ENCODE measurements at places on chromosomes 2 and 18.

- DNase-seq = no peak
Observed at GRCh38 chr2:44101246-44101645, 67.4 kb upstream of the PPM1B start.

DNA sequence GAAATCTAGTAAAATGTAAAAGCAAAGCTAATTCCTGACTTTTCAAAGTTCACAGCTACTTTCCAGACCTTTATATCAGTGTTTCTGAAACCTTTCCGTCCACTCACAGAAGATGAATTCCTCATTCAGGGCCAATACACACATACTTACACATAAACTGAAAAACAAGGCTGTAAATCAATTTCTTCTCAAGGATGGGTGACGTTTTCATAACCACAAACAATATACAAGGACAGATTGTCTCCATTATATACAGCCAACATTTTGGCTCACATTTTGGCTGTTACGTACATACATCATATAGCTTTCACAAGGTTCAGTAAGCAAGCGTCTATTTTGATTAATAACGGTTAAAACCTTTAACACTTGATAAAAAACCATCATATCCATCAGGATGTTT, 1.4 kb downstream of the RPRD1A start:
- no peak for DNase-seq

DNA sequence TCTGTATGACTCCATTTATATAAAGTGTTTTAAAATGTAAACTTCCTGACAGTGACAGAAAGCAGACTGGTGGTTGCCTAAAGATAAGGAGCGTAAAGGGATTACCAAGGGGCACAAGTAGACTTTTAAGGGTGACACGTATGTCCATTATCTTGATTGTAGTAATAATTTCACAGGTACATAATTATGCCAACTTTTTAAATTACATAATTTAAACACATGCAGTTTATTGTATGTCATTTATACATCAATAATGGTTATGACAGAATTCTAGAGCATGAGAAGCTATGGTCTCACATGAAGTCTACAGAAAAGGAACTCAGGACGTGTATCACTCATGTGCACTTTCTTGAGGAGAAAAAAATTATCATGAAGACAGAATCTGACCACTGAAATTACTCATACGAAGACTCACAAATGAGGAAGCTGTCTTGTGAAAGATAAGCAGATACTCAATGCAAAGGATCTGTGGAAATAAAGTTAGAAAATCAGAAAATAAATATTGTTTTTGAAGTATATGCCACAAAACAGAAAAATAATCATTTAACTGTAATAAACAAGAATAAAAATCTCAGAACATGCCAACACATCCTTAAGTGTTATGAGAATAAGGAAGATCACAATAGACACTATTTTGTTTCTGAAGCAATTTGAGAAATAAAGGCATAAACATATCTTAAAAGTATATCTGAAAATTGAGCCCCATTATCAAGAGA, 84.4 kb downstream of the TMEM131 start:
- DNase-seq = no peak

DNA sequence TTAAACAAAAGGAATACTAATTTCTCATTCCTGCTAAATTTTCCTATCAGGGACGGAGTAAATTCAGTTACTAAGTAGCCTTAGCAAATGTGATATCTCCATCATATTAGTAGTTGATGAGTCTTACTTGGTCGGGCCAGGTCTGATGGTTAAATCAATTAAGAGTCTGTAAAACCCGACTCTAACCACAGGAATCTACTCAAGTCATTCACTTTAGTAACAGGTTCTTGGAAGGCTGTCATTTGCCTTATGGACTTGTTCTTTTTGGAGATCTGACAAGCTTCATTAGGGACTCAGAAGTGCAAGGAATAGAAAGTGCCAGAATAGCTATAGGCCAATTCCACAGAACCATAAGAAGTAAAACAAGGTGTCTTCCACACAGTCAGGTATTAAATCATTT, 119.0 kb downstream of the GCA start:
- DNase-seq = no peak

- no peak for DNase-seq
Observed at GRCh38 chr2:168456521-168457189, 583 bp downstream of the CERS6 start.

DNA sequence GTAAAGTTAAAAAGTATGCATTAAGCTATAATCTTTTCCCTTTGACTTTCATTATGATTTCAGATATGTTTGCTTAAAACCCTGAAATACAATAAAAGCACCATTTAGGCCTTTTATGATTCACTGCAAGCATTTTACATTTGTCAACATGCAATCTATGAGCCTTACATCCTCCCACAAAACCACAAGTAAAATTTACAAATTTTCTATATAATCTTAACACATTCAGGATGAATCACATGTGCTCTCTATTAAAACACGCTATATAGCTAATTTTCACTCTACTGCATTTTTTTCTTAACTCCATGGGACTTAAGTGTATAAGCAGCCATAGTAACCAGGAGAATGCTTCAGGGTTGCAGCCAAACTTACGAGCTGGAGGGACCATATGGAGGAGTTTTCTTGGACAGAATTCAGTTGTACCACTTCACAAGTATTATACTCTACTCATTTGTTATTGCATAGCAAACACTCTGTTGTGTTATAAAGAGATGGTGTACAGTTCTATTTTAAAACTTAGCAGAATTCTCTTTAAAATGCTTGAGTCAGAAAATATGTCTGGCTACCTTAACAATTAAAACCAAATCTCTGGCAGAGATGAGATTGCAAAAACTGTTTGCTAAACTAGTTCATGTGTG, 293.2 kb downstream of the ALK start:
- no peak for DNase-seq

DNA sequence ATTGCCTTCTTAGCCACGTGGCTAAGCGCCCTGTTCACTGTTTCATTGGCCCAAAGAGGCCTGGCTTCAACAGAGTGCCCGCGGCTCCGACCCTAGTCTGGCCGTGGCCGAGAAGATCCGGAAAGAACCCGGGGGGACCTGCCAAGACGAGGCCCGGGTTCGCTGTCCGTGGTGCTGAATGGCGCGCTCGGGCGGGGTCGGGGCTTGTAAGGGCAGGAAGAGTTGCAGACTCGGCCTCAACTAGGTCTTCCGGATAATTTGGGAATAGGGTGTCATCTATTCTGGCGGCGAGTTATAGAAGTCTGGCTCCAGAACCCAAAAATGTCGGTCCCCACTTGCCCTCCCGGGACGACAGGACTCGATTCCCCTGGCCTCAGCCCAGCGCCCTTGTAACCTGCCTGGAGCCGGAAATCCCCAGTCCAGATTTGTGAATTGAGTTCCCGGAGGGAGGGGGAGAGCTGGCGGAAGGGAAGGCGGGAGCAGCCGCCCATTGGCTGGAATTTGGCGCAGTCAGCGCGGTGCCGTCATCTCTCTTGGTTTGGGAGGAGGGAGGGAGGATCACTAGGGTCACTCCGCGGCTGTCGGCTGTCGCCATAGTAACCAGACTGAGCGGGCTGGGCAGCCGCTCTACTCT, 3.5 kb downstream of the CDK5R2 start:
- DNase-seq = no peak

GRCh38 chr2:140349695-140350094, 1569.5 kb upstream of the NXPH2 start:
- no peak for DNase-seq

- DNase-seq = no peak
Observed at GRCh38 chr18:31246460-31246859, 71.5 kb upstream of the DSG1 start.

GRCh38 chr2:86825693-86826381, 35.1 kb upstream of the CD8A start:
- no peak for DNase-seq

GRCh38 chr2:175309799-175310198, 128.3 kb upstream of the ATP5MC3 start:
- no peak for DNase-seq

- no peak for DNase-seq
Observed at GRCh38 chr18:44909191-44909719, 228.6 kb downstream of the SETBP1 start.

- DNase-seq = no peak
Observed at GRCh38 chr18:35049111-35050027, 8.2 kb downstream of the MAPRE2 start.

DNA sequence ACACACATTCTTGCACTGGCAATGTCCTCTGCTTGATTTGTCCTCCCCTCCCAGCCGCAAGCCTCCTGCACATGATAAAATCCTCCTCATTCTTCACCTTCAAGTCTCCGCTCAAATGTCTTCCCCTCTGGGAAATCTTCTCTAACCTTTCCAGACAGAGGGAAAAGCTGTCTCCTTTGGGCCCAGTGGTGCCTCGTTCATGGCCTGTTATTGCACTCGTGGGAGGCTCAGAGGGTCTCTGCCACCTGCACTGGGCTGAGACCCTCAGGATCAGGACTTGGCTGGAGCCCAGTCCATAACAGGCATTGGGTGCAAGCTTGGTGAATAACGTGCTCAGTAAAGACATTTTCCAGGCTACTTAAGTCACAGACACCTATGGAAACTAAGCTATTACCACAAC, 68.6 kb downstream of the PTGR3 start:
- peak; percentile 11 for DNase-seq

DNA sequence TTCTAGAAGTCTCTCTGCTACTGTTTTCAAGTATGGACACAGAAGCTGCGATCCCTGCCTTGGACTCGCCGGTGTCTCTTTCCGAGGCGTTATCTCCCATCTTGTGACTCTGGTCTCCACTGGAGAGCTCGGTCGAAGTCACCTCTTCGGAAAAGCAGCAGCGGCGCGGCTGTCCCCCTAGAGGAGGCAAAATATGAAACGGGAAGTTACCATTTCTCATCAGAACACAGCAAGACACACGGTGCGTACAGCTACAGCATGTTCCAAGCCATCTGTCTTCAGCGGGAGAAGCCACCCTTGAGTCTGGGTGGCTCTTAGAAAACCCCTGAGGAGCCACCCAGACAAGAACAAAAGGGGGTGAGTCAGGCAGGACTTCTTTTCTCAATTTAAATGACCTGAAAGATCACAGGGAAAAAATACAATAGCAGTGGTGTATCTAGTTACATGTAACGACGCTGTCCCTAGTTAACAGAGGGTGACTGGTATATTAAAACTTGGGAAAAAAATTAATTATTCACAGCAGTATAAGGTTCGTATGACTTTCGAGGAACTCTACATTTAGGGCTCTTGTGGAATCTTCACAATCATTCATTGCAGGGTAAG, 114.8 kb downstream of the ZNF516 start:
- DNase-seq = no peak

GRCh38 chr18:8177330-8178016, 431.8 kb upstream of the RAB12 start:
- DNase-seq = no peak

DNA sequence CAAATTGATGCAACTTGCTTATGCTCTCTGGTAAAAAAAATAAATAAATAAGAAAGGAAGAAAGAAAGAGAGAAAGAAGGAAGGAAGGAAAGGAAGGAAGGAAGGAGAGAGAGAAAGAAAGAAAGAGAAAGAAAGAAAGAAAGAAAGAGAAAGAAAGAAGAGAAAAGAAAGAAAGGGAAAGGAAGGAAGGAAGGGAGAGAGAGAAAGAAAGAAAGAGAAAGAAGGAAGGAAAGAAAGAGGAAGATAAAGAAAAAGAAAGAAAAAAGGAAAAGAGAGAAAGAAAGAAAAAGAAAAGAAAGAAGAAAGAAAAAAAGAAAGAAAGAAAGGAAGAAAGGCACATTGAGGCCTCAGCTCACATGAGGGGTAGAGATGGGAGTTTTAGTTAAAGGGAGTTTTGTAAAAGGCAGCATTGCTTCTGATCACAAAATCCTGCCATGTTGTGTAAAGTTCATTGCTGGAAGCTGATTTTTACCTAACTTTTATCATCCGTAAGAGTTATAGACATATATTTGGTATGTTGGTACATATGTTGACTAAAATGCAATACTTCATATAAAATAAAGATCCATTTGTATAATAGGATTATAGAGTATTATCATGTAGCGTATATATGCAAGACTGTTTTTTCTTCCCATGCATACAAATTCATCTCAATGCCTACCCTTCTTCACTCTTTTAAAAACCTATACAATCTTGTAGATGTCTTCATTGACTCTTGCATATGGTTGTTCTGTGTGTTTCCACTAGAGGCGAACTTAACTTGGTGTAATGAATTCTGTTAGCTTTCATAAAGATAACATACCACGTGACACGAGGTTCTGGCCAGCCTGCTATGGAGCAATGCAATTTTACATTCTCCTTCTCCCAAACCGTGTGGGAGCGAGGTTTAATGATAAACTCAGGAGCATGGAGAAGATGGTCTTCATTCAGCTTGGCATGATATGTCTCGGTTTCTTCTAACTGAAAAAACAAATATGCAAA, 32.8 kb downstream of the MYOM1 start:
- no peak for DNase-seq

DNA sequence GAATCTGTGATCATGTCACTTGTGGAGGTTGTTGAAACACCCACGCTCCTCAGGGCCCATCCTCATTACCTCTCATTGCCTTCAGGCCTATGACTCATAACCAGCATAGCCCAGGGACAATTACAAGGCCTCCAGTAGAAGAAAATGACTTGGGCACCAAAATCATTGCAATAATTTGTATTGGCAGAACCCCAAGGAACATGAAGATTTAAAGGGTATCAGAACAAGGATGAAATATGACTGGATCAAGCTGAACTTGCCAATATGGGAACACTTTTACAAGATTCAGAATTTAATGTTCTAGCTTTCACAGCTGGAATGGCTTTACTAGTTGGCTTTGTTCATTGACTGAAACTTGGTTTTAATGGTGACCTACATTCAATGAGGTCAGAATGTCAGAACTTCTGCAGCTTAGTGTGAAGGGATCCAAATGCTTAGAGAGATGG, 156.4 kb downstream of the COPS8 start:
- no peak for DNase-seq

GRCh38 chr2:130951018-130951417, 114.3 kb downstream of the ARHGEF4 start:
- no peak for DNase-seq

- DNase-seq = no peak
Observed at GRCh38 chr2:184113696-184114403, 484.5 kb upstream of the ZNF804A start.

DNA sequence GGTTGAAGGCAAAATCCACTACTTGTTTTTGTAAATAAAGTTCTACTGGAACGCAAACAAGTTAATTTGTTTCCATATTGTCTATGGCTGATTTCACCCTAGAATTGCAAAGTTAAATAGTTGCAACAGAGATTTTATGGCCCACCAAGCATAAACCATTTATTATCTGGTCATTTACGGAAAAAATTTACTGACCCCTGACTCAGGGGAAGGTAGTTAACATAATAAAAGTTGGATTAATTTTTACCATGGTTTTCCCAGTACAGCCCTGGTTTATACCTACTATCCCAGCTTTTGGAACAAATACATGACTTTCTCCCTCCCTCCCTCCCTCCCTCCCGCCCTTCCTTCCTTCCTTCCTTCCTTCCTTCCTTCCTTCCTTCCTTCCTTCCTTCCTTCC, 588.9 kb upstream of the TMEFF2 start:
- no peak for DNase-seq

DNA sequence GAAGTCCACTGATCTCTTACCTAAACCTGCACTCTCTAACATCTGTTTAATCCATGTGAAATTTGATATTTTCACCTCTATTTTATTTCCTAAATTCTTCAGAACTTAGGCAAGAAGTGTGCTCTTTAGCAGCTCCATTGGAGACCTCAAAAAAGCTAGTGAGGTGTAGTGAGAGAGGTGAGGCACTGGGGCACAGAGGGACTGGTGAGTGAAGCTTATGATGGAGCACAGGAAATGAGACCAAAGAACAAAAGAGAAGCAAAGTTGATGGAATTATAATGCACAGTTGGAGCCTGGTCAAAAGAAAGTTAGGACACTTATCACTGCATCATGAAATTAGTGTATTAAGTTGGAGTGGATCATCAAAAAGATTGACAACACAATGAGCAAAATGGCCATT, 1050.7 kb upstream of the NRXN1 start:
- DNase-seq = no peak

Measured in right atrium auricular region (tissue), 2 donors.